ENCODE measurements at places on chromosomes 16 and 17.

DNA sequence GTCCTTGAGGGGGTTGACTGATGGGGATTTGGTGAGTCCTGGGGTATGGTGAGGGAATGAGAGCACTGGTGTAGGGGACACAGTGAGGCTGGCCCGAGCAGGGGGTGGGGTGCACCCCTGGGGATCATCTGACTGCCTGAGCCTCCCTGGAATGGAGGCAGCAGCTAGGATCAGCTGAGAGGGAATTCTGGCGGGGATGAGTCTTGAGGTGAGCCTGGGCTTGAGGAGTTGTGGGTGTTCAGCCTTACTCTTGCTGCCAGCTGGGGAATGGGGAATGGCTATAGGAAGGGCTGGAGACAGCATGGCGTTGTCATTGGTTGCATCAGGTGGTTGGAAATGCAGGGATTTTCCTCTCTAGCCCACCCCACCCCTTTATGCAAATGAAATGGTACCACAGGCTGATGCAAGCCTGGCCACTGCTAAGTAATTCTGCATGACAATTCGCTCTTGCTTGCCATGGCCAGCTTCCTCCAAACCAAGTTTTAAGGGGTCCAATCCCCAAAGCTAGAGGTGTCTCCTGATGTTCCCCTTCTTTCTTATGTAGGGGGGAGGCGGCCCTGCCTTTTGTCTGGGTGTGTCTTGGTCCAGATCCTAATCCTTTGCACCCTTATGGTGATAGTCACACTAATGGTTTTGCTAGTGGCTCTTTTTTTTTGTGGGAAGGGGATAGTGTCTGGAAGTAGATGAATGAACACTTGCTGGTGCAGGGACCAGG lies 7.5 kb downstream of the NFE2L1 start:
- peak; percentile 92 for DNase-seq

DNA sequence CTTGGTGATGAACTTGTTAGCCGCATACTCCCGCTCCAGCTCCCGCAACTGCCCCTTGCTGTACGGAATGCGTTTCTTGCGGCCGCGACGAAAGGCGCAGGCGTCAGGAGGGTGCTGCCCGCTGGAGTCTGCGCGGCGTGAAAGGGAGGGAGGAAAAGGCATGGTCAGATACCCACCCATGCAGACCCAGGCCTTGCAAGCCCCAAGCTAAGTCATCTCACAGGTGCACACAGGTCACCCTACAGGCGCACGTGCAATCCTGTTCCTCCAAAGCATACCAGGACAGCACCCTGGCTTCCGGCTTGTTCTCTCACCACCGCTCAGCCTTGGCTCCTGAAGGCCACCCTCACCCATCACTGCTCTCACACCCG lies 1.6 kb downstream of the HOXB13 start:
- no peak for DNase-seq

DNA sequence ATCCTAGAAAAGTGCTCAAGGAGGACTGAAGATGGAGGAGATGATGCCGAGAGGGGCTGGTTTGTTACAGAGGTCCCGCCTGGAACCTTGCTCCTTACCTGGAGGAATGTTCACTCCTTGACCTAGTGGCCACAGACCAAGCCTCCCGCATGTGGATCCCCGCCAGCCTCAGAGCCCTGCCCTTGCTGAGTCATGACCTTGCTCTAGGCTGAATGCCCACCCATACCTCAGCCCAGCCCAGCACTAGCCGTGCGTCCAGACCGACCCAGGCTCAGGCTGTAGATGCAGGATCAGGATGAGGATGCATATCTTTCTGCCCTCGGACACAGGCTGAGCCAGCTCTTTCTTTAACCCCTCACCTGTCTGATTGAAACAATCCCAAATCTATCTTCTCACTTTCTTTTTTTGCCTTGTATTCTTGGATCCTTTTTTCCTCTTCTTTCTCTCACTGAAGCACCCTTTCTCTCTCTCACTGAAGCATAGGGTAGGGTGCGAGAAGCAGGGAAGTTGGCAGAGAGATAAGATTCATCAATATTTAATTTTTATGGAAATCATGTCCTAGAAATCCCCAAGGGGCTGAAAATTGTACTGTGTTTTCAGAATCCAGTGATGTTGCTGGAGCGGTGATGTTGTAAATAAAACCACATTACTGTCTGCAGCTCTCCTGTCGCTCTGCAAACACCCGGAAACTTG lies 34.9 kb downstream of the WSCD1 start:
- no peak for DNase-seq

GRCh38 chr16:73020409-73020884 lies 27.5 kb downstream of the ZFHX3 start:
- peak; percentile 66 for DNase-seq

DNA sequence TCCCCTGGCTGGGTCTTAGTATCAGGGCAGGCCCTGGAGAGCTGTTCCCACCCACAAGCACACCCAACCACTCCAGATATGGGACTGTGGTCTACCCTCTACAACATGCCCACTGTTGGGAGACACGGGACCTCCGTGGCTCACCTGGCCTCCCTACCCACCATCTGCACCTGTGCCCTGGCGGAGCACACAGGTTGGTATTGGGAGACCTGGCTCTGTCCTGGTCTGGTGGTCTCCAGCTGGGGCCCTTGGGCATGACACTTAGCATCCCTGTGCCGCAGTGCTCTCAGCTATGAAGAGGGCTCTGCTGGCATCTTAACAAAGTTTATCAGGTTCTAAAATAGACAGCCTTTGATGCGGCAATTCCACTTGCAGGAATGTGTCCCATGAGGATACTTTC lies 5.8 kb downstream of the C16orf95 start:
- DNase-seq: no peak

DNA sequence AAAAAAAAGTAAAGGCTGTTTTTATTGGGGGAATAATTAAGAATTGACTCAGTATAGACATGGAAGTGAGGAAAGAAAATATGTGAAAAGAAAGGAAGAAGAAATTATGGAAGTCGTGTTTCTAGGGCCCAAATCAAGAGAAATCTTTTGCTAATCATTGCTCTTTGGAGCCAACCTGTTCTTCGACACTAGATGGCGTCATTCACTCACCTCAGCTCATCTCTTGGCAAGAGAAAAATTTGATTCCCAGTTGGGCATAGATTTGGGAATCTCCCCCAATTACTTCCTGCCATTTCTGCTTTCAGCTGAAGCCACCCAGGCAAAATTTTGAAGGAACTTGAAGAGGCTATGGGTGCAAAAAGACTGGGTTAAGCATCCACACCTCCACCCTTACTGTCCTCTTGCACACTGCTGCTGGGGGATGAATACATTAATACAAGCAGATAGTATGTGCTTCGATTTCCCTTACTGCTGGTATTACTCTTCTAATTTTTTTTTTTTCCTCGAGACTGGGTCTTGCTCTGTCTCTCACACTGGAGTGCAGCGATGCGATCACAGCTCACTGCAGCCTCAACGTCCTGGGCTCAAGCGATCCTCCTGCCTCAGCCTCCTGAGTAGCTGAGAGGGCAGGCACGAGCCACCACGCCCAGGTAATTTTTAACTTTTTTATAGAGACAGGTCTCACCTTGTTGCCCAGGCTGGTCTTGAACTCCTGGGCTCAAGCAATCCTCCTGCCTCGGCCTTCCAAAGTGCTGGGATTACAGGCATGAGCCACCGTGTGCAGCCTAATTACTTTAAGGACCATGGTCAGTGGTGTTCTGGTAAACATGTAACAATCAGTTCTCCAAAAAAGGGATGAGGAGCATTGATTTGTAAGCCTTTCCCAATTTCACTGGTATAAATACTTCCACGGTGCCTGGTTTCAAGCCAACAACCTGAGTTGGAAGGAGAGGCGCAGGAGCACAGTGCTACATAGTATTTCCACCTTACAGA lies 13.5 kb downstream of the PSMD7 start:
- peak; percentile 54 for DNase-seq

DNA sequence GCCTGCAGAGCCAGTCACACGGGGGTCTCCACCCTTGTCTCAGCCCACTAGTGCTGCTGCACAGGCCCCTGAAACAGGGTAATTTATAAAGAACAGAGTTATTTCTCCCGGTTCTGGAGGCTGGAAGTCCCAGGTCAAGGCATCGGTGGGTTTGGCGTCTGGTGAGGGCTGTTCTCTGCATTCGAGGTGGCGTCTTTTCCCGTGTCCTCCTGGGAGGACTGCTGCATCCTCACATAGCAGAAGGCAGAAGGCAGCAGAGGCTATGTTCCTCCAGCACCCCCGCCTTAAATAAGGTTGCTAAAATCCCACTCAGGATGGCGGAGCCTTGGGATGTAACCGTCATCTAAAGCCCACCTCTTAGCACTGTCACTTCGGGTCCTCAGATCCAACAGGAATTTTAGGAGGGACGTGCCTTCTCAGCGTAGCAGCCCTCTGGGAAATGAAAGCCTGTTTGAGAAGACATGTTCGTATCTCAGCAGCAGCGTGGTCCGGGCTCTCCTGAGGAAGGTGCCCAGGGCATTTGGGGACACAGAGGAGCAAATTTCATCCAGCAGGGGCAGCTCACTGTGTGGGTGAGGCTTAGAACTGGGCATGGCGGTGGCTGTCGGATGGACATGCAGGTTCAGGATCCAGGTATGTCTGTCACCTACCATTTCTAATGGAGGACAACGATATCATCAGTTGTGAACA lies 221.6 kb upstream of the CHMP6 start:
- no peak for DNase-seq

- DNase-seq: no peak
Observed at GRCh38 chr17:36940313-36941264, 3.3 kb downstream of the LHX1 start.

Measured in H4 (cell line).